ENCODE measurements at places on chromosomes 16 and 17. TPM values are rescaled to one million over a fixed set of nuclear protein-coding genes. Genes with fewer than 3 reads are reported as not detected.

DNA sequence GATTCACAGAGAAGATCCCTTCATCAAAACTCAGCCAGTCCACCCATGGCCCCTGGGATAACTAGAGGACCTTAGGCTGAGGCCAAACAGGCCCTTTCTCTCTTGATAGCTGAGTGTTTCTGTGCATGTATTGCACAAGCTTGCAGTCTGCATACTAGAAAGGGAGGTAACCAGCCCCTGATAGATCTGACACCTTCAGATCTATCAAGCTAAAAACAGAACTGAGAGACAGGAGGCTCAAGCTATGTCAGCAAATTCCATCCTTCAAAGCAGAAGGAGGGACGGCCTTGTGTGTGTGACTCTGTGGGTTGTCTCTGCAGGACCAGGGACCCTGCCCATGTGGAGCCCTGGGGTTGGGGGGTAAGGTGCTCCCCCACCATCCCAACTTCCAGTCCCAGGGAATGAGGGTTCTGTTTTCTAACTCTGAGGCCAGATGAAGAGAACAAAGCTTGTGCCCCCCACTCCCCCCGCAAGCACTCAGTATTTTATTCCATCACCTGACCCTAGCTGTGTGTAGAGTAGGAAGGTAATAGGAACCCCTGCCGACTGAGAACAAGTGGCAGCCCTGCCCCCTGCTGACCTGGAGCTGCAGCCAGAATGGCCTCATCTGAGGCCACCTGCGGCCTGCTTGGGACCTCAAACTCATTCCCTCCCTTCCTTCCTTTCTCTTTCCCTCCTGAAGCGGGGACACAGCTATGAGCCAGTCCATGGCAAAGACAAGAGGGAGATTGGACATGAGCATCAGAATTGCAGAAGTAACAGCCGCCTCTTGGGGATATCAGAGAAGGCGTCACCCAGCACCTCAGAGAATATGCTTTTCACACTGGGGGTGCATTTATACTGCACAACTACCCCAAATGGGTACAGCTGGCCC lies 63.8 kb downstream of the SMPD3 start:
- DNase-seq: no peak

DNA sequence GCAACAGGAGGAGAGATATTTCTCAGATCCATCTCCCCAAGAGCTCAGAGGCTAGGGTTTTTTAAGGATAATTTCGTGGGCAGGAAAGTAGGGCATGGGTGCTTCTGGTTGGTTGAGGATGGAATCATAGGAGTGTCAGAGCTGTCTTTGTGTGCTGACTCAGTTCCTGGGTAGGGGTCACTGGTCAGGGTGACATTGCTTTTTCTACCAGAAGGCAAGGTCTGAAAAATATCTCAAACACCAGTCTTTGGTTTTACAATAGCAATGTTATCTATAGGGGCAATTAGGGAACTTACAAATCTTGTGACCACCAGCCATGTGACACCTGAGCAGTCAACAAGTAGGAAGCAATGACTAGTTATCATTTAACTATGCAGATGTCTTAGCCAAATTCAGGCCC lies 82.9 kb upstream of the DYNLRB2 start:
- no peak for DNase-seq

GRCh38 chr17:2250140-2251095 lies 53.2 kb downstream of the SMG6 start:
- DNase-seq: no peak

- DNase-seq: no peak
Observed at GRCh38 chr17:40931311-40931710, 6.1 kb downstream of the KRT23 start.

DNA sequence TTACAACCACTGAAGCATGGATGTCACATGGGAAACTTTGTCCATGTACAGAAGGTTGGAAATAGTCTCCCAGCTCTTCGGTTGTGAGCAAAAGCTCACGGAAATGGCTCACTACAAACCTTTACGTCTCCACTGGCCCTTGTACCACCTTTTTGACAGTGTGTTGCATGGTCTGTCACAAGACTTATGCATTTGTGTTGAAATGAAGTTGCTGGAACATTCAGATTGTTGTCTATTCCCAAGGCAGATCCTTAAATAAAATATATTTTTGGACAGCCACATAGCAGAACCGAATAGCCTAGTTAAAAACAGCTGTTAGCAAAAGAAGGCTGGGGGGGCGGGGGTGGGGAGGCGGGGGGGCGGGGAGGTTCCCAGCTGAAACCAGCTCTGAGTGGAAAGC lies 39.2 kb downstream of the KNOP1 start:
- no peak for DNase-seq

DNA sequence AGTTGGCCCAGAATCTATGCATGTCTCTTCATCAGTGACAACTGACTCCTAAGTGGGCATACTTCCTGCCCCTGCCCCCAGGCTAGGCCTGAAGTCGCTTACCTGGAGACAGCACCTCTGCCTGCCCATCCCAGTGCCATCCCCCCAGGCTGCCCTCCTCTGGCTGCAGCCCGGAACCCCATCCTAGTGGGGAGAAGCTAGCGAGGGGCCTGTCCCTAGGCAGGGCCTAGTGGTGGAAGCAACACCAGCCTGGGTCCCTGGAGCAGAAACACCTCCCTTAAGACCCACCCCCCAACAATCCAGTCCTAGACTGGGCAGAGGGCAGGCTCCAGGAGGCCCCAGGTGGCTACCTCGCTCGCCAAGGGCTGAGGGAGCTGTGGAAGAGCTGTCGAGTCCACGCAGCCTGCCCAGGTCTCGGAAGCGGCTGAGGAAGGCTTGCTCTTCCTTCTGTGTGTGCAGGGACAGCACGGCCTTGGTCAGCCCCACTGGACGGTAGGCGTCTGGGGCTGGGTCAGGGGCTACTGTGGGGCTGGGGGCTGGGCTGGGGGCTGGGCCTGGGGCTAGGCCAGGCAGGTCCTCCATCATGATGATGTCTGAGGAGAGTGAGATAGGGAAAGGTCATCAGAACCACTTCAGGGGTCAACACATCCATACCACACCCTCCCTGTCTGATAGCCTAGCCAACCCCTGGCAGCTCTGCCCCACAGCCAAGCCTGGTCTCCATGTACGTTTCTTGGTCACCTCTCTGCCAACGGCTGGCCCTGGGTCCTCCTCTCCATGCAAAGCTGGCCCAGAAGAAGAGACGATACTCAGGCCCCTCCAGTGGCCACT lies 7.6 kb downstream of the PER1 start:
- no peak for DNase-seq

GRCh38 chr16:28558456-28558855 lies 4.7 kb downstream of the SGF29 start:
- DNase-seq: no peak

DNA sequence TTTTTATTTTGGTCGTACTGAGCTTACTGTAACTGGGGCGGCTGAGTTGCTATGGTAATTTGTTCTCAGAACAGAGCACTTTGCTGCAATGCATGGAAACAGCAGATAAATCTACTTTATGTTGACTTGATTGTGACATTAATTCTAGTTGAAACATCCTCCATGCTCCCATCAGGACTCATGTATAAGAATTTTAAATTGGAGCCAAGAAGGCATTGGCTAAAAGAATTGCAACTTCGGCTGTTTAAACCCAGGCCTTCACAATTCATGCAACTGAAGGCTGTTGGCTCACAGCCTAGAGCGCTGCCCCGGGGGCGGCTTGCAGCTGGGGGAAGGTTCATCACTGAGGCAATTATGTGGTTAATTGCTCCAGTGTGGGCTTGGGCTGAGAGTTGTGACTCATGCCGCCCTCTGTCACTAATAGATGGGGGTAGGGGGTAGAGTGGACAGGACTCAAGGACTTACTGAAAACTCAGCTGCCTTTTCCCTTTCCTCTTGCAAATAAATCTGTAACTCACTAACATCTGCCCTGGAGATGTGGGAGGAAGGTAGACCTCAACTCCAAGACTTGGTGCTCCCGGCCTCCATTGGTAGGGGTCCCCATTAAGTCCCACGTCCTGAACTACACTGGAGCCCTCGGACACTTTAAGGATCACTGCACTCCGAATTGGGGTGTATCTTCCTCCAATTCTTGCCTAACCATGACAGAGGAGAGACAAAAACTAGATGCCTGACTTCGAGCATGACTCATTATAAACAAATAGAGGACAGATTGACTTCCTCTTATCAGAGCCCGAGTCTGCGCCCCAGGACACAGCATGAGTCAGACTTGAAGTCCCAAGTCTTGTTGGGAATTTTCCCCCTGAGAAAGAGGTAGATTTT lies 37.5 kb downstream of the ERCC4 start:
- peak; percentile 56 for DNase-seq

KRT33A gene
- not detected for polyA plus RNA-seq

TBKBP1 gene
- polyA plus RNA-seq: not detected

SDK2 gene
- polyA plus RNA-seq: 0.03 TPM

DOC2B gene
- not detected for polyA plus RNA-seq

SERPINF2 gene
- not detected for polyA plus RNA-seq

NTN3 gene
- polyA plus RNA-seq: not detected

ACSM5 gene
- 0.54 TPM for polyA plus RNA-seq

KRT17 gene
- 4.9 TPM for polyA plus RNA-seq

KLHL11 gene
- polyA plus RNA-seq: 11.5 TPM

PPY gene
- 0.91 TPM for polyA plus RNA-seq

TCAP gene
- 0.18 TPM for polyA plus RNA-seq

RPL23 gene
- polyA plus RNA-seq: 2,341 TPM

ABCA8 gene
- not detected for polyA plus RNA-seq
